Karpas-422 (cell line): ENCODE measurements at places on chromosomes 12 and 14. TPM values are rescaled to one million over a fixed set of nuclear protein-coding genes. Genes with fewer than 3 reads are reported as not detected.

CAPZA3 gene
- not detected in 2 replicates for total RNA-seq

GRCh38 chr12:89723276-89723675, 14.6 kb upstream of the ATP2B1 start:
- DNase-seq, result no peak
- H3K36me3 ChIP-seq, result no peaks in the 10 kb centered on the region
- no peak overlapping the region for H3K4me3 ChIP-seq
- H3K27me3 ChIP-seq, result no peaks in the 10 kb centered on the region
- peaks cover 6% of the 10 kb centered on the region for H3K4me1 ChIP-seq
- no peak overlapping the region for H3K27ac ChIP-seq

DNA sequence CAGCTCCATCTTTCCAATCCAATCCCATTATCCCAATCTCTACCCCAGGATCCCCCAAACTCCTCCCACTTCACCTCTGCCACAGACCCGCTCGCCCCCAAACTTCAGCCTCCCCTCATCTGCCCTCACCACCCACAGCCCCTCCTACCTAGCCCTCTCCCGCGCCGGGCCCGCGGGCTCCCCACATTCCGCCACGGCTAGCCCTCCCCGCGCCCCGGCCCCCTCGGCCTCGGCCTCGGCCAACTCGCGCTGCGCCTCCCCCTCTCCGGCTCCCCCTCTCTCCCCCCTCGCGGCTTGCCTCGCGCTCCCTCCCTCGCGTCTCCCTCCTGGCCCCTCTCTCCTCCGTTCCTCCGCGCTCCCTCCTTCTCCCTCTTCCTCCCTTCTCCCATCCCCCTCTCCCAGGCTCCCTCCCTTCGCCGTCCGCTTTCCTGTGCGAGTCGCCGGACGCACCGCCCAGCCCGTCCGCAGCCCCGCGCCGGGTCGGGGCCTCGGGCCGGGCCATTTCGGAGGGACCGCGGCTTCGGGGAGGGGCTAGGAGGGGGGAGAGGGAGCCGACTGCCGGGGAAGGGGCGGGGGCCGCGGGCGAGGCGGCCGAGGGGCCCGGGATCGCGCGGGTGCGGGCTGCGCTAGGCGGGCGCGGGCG, at the start of gene ATN1:
Gene ATN1, plus strand, starts transcription at position 581 of the 643 bp plus-strand sequence. CDS start 6,043 bp downstream, outside the sequence.
- DNase-seq, result peak; percentile 81
- H3K4me1 ChIP-seq, result peaks cover 65% of the 10 kb centered on the region
- H3K36me3 ChIP-seq, result no peaks in the 10 kb centered on the region
- H3K4me3 ChIP-seq, result peak within 1 kb of the TSS; percentile 80
- H3K27me3 ChIP-seq, result no peaks in the 10 kb centered on the region
- H3K27ac ChIP-seq, result peak within 1 kb of the TSS; percentile 68

- no peak overlapping the region for H3K27ac ChIP-seq
- H3K4me1 ChIP-seq, result no peaks in the 10 kb centered on the region
- H3K4me3 ChIP-seq, result no peak overlapping the region
Observed at GRCh38 chr12:15088105-15088504, 115.3 kb downstream of the PDE6H start.
